Anterior cingulate cortex (tissue), 58 donors: ENCODE measurements at places on chromosomes 2 and 18.
A peak's percentile ranks its signal among the peaks of the same experiment; 100 is the strongest.

GRCh38 chr18:57831597-57832377, 28.7 kb upstream of the ATP8B1 start:
- DNase-seq: no peak

DNA sequence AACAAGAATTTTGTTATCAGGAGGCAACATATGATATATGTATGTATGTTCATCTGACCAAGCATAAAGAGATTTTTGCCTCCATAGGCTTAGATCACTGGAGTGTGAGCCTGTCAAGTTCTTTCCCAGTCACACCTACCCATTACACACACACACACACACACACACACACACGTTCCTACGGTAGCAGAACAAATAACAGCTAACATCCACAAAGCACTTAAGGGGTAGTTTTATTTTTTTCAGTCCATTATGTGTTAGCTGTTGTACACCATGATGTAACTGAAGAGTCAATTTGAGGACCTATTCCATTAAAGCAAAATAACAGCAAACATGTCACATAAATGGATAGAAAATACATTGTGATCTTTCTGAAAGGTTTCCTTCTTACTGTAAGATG, 39.5 kb downstream of the UGP2 start:
- no peak for DNase-seq

DNA sequence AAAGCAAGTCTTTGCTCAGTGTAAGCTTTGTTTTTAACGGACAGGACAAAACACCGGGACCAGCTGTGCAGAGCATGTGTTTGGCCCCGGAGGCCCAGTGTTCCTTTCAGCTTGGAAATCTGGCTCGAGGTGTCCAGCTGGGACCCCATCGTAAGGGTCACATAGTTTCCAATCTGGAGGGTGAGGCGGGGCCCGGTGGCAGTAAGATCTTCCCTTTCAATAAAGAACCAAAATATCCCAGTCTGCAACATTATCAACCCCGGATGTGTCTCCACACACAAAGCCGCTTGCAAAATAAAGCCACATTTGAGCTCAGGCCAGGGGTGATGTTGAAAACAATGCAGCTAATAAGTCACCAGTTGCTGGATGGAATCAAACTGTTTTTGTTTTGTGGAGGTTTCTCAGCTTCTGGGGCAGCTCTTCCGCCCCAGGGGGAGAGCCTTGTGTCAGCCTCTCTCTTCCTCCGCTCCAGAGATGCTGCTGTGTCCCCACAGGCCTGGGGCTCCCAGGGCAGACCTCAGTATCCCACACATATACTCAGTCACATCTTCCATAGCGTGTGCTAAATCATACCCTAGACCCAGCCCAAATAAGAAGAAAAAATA, 138.6 kb upstream of the GLI2 start:
- DNase-seq: no peak

DNA sequence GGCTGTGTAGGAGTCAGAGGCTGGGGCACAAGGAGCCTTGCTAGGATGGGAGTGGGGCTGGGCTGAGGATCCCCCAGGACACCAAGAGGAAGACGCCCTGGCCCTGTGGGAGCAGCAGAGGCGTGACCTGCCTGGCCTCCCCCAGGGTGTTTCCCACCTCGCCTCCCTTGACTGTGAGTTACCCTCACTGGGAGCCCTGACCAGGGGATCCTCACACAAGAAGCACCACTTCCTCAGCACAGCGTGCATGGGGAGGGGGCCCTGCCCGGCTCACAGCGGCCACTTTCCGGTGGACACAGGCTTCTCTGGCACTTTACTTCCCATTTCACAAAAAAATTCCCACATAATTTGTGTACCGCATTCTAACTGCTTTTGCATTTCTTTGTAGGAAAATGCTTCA, 187.7 kb downstream of the EIPR1 start:
- DNase-seq: no peak

GRCh38 chr2:239586651-239587310, 186.0 kb upstream of the HDAC4 start:
- peak; percentile 17 for DNase-seq

- DNase-seq: no peak
Observed at GRCh38 chr2:198016243-198016642, 211.8 kb downstream of the PLCL1 start.

GRCh38 chr18:26046419-26047077, 43.9 kb downstream of the SS18 start:
- no peak for DNase-seq
